Stimulated activated CD4-positive, alpha-beta T cell treated with anti-CD3 and anti-CD28 coated beads, Interleukin-1b, Interleukin-23, amount 100 ng/mL, for 1 hour (primary cell): ENCODE measurements at places on chromosomes 5 and 9.

- no peak for DNase-seq
Observed at GRCh38 chr9:35702696-35703095, 13.0 kb upstream of the TPM2 start.

DNA sequence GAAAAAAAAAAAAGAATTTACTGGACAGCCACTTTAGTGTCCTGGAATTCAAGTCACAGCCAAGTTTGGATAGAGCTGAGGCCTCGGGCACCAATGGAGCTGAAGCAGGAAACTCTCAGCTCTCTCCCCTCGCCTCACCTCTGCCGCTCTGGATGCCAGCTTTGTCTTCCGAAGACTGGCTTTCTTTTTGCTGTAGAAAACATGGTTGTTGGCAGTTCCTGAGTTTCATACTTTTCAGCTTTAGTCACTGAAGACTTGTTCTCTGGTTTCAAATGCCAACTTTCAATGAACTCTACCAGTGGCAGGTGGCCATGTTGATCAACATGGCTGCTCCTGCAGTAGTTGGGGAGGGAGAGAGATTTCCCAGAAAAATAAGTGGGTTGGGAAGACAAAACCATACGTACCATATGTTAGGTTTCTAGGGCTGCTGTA, 142.2 kb downstream of the SNX18 start:
- no peak for DNase-seq

GRCh38 chr5:66669086-66669861, 73.1 kb downstream of the MAST4 start:
- DNase-seq, result no peak

DNA sequence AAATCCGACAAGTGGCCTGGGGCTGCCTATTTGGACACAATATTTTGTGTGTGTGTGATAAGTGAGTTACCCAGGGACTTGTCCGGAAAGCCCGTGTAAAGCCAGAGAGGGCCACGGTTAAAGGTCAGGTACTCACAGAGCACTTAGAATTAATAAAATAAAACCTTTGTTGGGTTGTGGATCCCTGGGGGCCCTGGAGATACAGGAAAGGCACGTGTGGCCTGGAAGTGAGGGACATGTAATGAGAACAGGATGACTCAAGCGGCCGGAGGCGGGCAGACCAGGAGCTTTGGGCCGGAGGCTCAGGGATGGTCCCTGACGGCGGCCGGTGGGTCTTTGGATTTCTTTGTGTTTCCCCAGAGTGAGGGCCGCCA, 1.0 kb downstream of the DMRT2 start:
- DNase-seq, result no peak

DNA sequence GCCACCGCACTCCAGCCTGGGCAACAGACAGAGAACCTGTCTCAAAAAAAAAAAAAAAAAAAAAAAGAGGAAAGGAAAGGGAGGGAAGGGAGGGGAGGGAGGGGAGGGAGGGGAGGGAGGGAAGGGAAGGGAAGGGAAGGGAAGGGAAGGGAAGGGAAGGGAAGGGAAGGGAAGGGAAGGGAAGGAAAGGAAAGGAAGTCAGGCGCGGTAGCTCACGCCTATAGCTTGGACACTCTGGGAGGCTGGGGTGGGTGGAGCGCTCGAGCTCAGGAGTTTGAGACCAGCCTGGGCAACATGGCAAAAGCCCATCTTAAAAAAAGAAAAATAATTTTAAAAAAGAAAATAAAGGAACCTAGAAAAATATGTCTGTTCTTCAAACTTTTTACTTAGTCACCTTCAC, 56.0 kb upstream of the CER1 start:
- no peak for DNase-seq

- no peak for DNase-seq
Observed at GRCh38 chr9:91474656-91475055, 51.0 kb upstream of the NFIL3 start.

DNA sequence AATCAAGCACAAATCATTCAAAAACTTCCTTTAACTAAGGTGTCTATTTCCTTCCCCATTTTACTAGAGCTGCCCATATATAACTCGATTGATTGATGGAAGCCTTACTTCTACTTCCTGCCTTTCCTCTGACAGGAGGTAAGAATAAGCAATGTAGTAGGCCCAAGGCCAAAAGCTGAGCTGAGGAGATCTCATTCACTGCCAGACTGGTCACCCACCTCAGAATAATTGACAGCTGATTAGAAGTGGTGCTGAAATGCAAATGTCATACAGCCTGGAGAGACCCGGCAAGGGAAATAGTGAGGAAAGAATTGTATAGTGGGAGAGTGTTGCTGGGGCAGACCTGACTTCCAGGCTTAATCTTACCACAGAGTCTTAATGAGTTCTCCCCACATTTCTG, 239.9 kb downstream of the SAXO1 start:
- no peak for DNase-seq
